ENCODE measurements at places on chromosomes 7 and 10.

GRCh38 chr7:104926601-104927041 lies 87.4 kb upstream of the KMT2E start:
- no peak for DNase-seq

DNA sequence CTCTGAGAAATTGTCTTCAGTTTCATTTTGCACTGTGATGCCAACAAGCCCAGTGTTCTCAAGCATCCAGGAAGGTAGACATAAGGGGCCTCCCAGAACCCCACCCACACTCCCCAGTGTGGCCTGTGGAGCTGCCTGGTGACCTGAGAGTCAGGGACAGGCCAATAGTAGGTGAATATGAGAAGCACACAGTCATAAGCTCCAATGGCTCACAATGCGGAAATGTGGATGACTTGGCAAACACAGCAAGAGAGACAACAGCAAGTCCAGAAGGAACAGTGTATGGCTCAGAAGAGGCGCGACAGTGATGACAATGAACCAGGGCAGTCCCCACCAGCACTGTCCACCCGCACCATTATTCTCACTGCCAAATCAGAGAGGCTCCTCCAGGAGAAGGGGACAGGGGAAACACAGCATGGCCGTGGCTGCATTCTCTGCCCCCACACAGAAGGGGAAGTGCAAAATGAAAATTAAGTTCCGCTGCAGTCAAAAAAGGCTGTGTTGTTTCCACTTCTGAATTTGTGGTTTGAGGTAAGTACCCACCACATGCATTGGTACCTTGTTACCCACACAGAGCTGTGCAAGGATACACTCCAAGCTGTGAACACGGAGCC lies 419.8 kb downstream of the GRID1 start:
- no peak for DNase-seq

DNA sequence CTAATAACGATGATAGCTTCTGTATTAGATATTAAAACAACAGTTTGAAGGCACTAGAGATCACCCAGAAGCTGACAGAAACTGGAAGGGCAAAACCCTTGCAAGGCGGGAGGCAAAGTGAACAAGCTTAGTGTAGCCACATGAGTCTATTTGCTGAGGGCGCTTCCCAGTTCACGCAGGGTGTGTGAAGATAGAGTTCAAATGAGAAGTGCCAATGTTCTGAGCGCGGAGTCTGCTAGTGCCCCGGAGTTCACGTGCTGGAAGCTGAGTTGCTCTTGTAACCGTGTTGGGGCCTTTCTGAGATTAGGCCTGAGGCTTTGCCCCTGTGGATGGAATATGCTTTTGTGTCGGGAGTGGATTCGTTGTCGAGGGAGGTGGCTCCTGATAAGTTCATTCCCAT lies 16.6 kb upstream of the GTPBP4 start:
- no peak for DNase-seq

- DNase-seq, result no peak
Measured at GRCh38 chr7:15602236-15602635, 40.4 kb upstream of the AGMO start.

- no peak for DNase-seq
Measured at GRCh38 chr7:129574487-129574886, 37.0 kb upstream of the NRF1 start.

DNA sequence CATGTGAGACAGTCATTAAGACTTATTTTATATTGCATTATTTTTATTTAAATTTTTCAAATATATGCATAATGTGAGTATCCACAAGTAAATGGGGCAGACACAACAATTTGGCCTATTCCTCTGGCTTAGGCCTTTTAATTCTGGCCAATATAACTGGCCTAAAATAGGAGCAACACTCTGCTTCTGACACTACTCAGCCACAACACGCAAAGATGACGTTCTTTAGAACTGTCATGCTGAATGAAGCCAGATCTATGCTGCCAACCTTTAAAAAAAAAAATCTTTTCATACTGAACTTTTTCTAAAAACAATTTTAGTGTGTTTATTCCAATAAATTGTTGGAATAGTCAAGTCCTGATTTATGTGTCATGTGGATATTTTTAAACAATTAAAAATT lies 355.0 kb upstream of the BMPER start:
- no peak for DNase-seq

DNA sequence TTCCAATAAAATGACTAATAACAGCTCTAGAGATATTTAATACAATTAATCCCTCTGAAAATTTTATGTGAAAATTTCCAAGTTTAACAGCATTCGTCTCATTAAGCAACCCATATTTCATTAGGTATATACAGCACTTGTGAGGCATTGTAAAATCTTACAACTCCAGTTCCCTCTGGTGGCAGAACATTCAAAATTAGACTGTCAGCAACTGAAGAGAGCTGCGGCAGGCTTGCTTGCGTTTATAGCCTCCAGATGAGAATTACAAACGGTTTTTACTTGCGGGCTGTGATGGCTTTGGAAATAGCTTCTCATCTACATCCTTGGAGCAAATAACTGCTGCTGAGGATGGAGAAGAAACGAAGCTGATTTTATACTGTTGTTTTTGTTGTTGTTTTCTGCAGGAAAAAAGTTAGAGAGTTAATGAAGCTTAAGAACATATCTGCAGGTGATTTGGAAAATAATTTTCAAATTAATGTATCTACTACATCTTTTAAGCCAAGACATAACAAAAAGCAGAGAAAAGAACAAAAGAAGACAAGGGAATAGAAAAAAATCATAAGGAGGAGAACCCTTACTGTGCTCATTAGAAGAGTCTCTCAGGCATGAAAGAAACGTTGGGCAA lies 171.3 kb downstream of the MAGI2 start:
- DNase-seq, result no peak

DNA sequence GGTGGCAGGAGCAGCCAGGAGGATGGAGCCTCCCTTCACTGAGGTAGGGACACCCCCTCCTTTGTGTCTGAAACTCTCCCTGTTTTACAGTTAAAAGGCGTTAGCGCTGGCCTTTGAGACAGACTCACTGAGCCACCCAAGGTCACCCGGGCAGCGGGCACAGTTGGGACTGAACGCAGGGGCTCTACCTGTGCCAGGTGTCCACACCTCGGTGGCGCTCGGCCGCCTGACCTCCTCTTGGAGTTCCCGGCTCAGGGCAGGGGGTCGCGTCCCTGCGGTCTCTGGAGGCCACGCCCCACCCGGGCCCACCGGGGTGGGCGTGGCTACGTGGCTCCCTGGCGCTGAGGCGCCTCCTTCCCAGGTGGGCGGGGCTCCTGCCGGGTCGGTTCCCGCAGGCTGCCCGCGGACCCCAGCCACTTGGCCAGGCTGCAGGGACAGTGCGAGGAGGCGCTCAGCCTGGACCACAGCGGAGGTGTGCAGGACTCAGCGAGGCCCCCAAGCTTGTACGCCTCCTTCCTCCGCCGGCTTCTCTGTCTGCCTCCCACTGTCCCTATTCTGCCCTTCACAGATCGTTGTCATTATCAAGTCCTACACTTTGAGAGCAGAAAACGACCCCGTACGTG lies 39.9 kb upstream of the LEP start:
- DNase-seq, result peak; percentile 13

- no peak for DNase-seq
Measured at GRCh38 chr10:851901-852300, 79.6 kb downstream of the LARP4B start.

GRCh38 chr7:68875857-68876256 lies 722.4 kb upstream of the AUTS2 start:
- DNase-seq, result no peak

- DNase-seq, result no peak
Measured at GRCh38 chr7:74302745-74303221, 13.6 kb downstream of the CLIP2 start.

GRCh38 chr10:3723766-3724165 lies 61.2 kb downstream of the KLF6 start:
- DNase-seq, result no peak
